Epithelial cell of esophagus (primary cell): ENCODE measurements at places on chromosomes 1 and 21.

DNA sequence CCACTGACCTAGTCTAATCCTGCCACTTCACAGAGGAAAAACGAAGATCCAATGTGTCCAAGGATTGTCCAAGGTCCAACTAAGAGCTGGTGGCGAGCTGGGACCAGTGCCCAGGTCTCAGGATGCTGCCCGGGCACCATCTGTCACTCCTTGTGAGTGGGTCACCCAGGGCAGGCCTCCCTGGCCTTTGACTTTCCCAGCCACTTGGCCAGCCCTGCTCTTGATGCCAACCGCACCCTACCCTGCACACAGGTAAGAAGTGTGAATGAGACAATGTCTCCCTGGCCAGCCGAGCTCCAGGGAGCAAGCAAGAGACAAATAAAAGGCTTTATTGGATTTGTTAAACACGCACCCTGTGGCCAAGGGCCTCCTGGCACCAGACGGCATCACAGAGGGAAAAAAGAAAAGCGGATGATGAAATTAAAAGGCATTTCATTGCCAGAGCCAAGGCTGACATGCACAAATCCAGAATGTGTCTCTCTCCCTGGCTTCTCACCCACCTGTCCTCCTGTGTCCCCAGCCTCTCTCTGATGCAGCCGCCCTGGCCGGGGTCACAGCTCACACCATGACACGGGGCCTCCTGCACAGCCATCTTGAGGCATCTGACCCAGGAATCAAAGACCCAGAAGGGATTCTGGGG lies 72.8 kb downstream of the CAMK2N1 start:
- DNase-seq: no peak

DNA sequence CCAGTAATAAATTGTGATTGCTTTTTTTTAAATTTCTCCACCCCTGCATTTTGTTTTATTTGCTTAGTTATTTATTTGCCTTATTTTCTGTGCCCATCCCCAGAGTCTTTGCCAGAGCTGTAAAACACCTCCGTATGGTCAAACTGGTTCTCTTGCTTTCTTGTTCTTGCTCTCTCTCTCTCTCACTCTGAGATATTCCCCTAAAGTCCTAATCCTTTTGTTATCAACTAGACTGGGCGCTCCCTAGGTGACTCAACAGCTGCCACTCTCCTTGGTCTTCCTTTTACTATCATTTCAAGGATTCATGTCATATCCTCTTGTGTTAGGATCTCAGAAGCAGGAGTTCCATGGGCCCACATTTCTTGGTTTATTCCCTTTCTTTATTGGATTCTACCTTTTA lies 160.0 kb downstream of the PRDM2 start:
- DNase-seq: peak; percentile 53

GRCh38 chr1:110341872-110342331 lies 2.7 kb downstream of the RBM15 start:
- DNase-seq: no peak

DNA sequence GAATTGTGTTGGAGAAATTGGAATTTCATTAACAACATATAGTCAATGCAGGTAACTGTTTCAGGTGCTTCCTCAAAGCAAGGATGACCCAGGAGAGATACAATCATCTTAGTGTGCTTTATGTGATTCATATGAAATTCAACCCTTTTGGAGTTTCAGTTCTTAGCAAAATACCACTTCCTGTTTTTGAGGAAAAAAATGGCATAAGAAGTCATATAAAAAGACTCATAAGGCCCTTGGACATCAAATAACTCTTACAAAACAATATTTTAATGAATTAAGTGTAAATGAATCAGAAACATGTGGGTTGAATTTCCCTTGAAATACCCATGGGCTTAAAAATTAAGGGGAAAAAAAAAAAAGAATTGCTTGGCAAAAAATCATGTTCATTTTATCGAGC lies 926.6 kb downstream of the LTN1 start:
- no peak for DNase-seq

DNA sequence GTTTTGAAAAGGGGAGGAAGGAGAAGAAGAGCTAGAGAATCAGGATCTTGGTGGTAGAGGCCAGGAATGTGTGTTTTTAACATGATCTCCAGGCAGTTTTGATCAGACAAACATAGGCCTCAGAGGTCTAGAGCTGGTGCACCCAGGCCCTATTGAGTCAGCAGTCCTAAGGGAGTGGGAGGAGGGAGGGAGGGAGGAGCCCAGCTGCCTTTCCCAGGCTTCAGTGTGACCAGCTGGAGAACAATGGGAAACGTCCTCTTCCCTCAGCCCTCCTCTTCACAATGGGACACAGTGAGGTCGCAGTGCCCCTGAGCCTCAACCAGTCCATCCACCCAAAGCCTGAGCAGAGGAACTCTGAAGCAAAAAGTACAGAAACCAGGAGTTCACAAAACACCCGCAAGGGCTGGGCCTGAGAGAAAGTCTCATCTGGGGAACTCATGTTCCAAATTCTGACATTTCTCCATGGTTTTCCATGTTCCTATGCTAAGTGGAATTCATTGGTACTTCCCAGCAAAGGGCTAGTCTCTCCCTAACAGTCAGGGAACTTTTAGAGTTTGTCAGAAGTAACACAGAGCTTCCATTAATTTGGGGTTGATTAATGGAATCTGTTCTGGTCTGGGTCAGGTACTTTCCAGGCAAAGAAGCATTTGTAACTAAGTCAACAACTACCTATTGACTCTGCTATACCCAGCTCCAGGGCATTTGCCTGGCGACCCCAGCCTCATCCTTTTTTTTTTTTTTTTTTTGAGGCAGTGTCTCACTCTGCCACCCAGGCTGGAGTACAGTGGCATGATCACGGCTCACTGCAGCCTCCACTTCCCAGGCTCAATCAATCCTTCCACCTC lies 37.5 kb downstream of the ELAPOR1 start:
- DNase-seq: peak; percentile 60

DNA sequence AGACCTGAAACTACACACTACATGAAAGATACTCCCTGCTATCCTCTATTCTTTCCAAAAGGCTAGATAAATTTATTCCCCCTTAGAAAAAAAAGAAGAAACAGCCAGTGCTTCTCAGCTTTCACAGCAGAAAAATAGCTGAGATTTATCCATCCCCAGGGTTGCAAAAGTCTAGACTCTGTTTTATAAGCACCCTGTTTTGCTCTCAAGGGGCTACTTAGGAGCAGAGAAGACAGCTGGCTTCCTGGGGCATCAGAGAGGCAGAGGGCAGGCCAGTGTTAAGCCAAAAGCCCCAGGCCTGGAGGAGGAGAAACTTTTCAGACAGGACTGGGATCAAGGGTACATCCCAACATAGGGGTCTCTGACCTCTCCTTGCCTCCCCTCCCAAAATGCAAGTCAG lies 3.9 kb downstream of the LAMB3 start:
- no peak for DNase-seq

GRCh38 chr1:212696721-212697331 lies 2.8 kb downstream of the BATF3 start:
- DNase-seq: no peak

GRCh38 chr1:18360251-18360650 lies 120.5 kb upstream of the KLHDC7A start:
- DNase-seq: no peak

DNA sequence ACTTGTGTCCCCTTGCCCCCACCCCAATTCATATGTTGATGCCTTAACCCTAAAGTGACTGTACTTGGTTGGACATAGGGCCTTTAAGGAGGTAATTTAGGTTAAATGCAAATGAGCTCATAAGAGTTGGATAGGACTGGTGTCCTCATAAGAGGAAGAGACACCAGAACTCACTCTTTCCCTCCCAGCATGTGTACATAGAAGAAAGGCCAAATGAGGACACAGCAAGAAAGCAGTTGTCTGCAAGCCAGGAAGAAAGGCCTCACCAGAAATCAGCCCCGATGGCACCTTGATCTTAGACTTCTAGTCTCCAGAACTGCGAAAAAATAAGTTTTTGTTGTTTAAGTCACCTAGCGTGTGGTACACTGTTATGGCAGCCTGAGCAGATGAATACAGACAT lies 45.5 kb downstream of the RAB3GAP2 start:
- DNase-seq: no peak

DNA sequence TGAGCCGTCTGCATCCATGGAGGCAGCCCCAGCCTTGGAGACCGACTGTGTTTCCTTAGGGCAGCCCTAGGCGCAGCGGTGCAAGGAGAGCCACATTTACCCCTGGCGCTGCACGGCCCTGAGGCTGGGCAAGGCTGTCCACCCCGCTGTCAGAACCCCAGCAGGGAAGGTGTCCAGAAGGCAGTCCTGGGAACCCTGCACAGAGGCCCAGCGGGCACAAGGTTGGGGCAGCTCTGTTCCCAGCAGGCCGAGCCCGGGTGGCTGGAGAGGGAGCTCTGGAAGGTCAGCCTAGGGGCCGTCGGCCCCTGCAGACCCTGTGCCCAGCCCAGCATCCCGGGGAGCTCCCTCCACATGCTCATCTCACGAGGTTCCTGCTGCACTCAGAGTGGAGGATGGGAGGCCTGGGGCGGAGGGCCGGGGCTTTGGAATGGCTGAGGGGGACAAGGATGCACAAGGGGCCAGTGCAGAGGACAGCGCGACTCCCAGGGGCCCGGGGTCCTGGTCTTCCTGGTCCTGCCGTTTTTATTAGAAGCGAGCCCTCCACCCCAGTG lies 19.9 kb upstream of the SAMD11 start:
- no peak for DNase-seq

DNA sequence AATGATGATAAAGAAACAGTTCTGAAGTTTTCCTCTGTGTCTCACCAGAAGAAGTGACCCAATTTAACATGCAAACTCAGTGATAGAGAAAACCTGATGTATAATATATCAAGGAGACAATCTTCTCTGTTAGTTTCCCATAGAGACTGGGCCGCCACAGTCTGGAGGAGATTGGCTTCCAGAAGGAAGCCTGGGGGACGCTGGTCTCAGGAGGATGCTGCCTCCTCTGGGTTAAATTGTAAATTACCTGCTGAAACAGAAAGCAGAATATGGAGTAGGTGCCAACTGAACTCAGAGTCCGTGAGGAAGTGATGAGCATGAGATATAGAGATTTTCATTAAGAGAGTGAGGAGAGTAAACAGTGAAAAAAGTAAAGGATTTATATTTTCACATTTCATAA lies 15.8 kb downstream of the OR14I1 start:
- no peak for DNase-seq

GRCh38 chr1:151520359-151520758 lies 9.2 kb downstream of the CGN start:
- no peak for DNase-seq

DNA sequence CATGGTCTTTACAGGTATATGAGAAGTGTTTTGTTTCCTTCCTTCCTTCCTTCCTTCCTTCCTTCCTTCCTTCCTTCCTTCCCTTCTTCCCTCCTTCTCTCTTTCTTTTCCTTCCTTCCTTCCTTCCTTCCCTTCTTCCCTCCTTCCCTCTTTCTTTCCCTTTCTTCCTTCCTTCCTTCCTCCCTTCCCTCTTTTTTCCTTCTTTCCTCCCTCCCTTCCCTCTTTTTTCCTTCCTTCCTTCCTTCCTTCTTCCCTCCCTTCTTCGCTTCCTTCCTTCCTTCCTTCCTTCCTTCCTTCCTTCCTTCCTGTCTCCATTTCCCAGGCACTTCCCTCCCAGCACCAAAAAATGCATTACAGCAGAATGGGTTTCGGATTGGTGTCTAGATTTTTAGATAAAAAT lies 235.0 kb upstream of the KIAA0040 start:
- no peak for DNase-seq

DNA sequence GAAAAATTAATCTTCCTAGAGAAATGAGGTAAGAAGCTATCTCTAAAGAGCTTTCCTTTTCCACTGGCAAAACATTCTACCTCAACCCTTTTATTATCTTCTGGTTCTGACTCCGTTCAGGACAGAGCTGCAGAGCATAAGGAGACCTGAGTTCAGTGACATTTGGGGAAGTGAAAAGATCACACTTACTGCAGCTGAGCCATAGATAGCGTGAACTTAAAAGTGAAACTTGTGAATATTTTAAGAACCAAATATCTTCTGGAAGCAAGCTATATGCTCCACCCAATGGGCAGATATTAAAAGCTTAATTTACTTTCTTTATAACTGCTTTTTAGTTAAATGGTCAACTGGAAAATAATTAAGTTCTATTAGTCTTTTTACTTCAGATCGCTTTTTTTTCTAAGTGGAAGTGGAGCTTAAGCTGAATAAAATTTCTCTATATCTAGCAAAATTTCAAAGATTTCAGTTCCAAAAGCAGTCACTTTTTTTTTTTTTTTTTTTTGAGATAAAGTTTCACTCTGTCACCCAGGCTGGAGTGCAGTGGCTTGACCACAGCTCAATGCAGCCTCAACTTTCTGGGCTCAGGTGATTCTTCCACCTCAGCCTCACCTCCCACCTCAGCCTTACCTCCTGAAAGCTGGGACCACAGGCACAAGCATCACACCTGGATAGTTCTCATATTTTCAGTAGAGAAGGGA lies 11.9 kb downstream of the PTPN22 start:
- no peak for DNase-seq

DNA sequence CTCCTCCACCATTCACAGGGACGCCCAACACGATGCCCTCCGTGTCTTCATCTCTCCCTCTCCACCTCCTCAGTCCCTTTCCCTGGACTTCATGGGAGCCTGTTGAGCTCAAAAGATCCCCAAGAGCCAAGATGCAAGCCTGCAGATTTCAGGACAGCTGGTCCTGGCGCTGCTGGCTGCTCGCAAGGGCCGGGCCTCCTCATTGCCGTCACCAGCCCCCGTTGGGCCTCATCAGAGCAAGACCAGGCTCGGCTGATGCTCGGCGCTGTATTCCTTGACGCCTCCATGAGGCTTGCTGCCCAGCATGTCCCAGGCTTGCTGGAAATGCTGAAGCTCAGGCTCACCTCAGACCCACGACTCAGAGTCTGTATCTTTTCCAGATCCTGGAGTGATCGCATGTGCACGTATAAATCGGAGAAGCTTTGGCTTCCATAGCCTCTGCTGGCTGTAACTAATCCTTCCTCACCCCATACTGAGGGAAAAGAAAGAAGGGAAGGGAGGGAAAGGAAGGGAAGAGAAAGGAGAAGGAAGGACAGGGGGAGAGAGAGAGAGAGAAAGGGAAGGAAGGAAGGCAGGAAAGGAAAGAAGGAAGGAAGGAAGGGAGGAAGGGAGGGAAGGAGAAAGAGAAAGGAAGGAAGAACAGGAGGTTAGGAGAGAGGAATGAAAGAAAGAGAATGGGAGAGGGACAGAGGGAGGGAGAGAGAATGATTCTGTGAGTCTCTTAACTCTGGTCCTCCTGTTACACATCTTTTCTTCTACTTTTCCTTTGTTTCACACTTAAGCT lies 94.6 kb downstream of the KCNJ15 start:
- DNase-seq: no peak

GRCh38 chr1:53195246-53196016 lies 1.2 kb upstream of the CPT2 start:
- DNase-seq: no peak

- peak; percentile 22 for DNase-seq
Measured at GRCh38 chr1:221097479-221098281, 218.4 kb downstream of the HLX start.

DNA sequence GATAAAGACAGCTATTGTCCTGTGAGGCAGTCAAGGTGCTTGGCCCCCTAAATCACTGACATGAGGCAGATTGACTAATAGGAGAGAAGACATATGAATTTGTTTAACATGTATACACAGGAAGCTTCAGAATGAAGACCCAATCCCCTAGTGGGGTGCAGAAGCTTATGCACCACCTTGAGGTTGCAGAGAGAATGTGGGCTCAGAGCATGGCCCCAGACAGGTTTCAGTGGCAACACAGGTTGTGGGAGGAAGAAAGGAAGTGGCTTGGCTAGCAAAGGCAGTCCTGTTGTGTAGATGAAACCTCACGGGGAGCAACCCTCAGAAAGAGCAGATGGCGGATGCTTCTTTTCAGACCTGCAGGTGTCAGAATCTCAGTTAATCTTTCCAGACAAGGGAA lies 37.0 kb upstream of the PARP1 start:
- DNase-seq: no peak
